WERI-Rb-1 (cell line): ENCODE measurements at places on chromosomes 13 and 19.

DNA sequence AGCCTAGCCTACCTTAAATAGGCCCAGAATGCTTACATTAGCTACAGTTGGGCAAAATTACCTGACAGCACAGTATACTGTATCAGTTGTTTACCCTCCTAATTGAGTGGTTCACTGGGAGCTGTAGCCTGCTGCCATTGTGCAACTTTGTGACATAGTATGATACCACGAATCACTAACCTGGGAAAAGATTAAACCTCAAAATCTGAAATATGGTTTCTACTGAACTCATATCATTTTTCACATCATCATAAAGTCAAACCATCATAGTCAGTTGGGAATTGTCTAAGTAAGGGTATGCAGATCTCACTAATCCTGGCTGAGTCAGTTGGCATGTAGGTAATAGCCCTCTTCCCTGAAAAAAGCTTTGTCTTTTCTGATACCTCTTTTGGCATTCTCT is 9.2 kb downstream of the PAN3 start:
- DNase-seq: no peak

GRCh38 chr19:48469289-48469881 is at the start of gene CYTH2:
TSS of gene CYTH2 (plus strand) at chr19:48469369. CDS start at chr19:48469508, 139 bp downstream.
- peak; percentile 82 for DNase-seq

GRCh38 chr13:51298812-51299211 is 40.7 kb upstream of the SERPINE3 start:
- no peak for DNase-seq

DNA sequence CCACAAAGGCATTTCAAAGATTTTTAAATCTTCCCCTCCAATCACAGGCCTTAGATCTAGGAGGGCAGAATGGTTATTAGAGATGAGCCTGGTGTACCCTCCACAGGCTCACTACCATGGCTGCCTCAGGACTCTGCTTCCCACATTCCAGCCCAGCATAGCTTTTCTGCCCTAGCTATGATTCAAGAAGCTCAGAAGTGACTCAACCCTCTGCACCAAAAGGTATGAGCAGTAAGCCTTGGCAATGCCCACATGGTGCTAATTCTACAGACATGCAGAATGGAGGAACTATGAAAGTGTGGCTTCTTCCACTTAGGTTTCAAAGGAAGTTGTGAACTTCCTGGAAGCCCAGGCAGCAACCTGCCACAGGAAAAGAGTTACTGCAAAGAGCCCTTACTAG is 786.2 kb downstream of the SLITRK6 start:
- DNase-seq: no peak

DNA sequence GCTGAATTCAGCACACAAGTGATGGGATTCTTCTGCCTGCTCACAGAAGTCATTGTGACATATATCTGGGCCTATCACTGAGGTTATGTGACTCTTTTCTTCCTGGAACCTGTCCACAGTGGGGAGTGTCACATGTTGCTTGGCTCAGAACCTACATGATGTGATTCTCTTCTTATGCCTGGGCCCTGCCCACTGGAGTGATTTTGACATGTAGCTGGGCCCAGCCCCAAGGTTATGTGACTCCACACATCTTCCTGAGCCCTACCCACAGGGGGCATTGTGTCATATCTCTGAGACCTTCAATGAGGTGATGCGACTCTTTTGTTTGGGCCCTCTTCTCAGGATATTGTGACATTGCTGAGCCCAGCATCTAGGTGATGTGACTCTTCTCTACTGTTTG is 17.4 kb upstream of the ZNF429 start:
- no peak for DNase-seq

- no peak for DNase-seq
These were observed 17.1 kb downstream of the RCBTB2 start for GRCh38 chr13:48515732-48516131.

GRCh38 chr13:21580736-21581135 is 23.2 kb downstream of the MICU2 start:
- DNase-seq: no peak

- DNase-seq: no peak
These were observed 4.7 kb downstream of the ZNF446 start for GRCh38 chr19:58480831-58481230.
